ENCODE measurements at places on chromosomes 3 and 15.

GRCh38 chr15:101193806-101194545, 57.9 kb downstream of the CHSY1 start:
- H3K4me1 ChIP-seq, result peaks cover 69% of the 10 kb centered on the region
- peak overlapping the region; percentile 87 for H3K27ac ChIP-seq
- DNase-seq, result no peak
- H3K36me3 ChIP-seq, result no peaks in the 10 kb centered on the region

- no peak for DNase-seq
- no peaks in the 10 kb centered on the region for H3K36me3 ChIP-seq
- H3K4me1 ChIP-seq, result peaks cover 43% of the 10 kb centered on the region
- H3K27me3 ChIP-seq, result no peaks in the 10 kb centered on the region
- H3K4me3 ChIP-seq, result no peak overlapping the region
Observed at GRCh38 chr3:114361391-114361790, 67.6 kb downstream of the TIGIT start.

DNA sequence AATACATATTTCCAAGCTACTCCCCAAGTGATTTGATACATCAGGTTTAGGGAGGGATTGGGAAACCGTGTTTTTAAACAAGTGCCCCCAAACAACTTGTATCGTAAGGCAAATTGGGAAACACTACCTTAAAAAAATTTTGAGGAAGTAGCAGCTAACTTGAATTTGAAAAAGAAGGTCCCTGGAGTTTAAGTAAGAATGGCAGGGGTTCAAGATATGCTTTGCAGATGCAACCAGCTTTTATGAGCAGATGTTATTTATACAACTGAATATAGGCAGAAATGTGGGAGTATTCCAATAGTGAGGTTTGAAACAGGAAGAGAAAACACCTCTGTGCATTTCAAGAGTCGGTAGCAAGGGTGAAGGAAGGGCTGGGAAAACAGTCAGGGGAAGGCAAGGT, 139.6 kb downstream of the IL20RB start:
- H3K4me1 ChIP-seq, result no peaks in the 10 kb centered on the region
- DNase-seq, result no peak
- H3K27me3 ChIP-seq, result peaks cover 22% of the 10 kb centered on the region
- H3K36me3 ChIP-seq, result no peaks in the 10 kb centered on the region

- H3K4me1 ChIP-seq, result no peaks in the 10 kb centered on the region
- no peak overlapping the region for H3K4me3 ChIP-seq
- H3K27ac ChIP-seq, result no peak overlapping the region
- DNase-seq, result no peak
- no peaks in the 10 kb centered on the region for H3K36me3 ChIP-seq
Observed at GRCh38 chr15:35737441-35737840, 191.5 kb upstream of the DPH6 start.

DNA sequence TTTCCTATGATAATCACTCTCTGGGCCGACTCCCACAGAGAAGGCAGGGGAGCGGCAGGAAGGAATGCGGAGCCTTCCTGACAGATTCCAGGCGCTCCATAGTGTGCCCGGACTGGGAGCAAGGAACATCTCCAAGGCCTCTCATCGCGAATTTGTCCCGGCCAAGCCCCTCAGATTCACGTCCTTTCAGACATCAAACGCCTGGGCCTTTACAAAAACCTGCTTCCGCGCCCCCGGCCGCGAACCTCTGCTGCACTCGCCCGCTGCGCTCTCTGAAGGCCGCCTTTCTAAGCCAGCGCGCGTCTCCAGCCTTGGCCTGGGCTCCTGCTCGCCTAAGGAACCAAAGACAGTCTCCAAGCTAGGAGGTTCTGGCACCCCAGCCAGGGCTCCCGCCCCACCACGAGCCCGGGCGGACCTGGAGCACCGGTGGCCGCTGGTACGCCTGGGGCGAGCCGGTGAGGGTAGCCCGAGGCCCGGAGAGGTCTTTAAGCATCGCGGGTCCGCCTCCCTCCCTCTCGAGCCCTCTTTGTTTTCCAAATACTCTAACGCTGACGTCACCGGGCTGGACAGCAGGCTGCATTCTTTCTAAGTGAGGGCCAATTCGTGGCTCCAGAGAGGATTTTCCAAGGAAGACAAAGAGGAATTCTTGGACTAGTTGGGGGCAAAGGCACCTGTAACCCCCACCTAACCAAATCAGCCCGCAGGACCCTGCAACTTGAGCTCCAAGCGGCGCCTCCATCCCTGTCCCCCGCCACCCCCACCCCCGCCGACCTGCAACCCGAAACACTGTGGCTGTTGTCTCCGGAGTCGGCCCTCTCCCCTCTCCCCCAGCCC, 759 bp downstream of the AMOTL2 start:
- H3K36me3 ChIP-seq, result peaks cover 34% of the 10 kb centered on the region
- peak; percentile 86 for DNase-seq
- no peaks in the 10 kb centered on the region for H3K27me3 ChIP-seq

DNA sequence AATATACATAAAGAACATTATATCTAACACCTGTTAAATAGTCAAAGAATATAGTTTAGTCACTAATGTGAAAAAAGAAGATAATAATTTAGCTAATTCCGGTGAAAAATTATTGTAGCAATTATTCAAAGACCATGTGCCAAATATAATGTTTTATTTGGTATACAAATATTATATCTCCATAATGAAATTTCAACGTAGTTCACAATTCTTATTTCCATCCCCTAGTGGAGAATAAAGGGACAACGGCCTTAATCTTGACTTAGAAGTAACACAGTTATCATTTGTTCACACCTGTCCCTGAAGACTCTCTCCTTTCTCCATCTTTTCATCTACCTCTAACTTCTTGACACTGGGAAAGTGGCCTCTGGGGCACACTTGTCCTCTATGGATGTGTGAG, 213.4 kb downstream of the ERC2 start:
- no peaks in the 10 kb centered on the region for H3K4me1 ChIP-seq
- DNase-seq, result no peak
- H3K4me3 ChIP-seq, result no peak overlapping the region
- H3K27me3 ChIP-seq, result peaks cover 25% of the 10 kb centered on the region

DNA sequence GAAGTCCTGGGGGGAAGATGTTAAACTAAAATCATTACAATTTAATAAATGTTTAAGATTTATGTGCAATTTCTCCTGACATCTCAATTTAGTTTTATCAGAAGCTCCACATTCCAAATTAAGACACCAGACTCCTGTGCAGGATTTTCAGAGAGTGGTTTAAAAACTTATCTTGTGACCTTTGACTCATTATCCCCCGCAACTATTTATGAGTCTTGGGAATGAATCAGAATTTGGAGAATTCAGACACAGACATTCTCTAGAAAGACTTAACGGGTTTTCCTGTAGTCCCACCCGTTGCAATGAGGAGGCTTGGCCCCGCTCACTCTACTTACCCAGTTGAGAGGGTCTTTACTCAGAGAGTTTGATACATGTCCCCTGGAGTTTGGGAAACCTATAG, 7.1 kb downstream of the OR5K2 start:
- peaks cover 6% of the 10 kb centered on the region for H3K36me3 ChIP-seq
- H3K4me1 ChIP-seq, result peaks cover 5% of the 10 kb centered on the region
- H3K27ac ChIP-seq, result no peak overlapping the region
- DNase-seq, result no peak

GRCh38 chr15:28904541-28905315, 19.0 kb downstream of the APBA2 start:
- DNase-seq, result no peak
- no peak overlapping the region for H3K4me3 ChIP-seq
- no peak overlapping the region for H3K27ac ChIP-seq
- H3K27me3 ChIP-seq, result peaks cover 50% of the 10 kb centered on the region
- no peaks in the 10 kb centered on the region for H3K36me3 ChIP-seq

GRCh38 chr15:39426552-39427532, 154.0 kb upstream of the THBS1 start:
- H3K27ac ChIP-seq, result peak overlapping the region; percentile 86
- H3K36me3 ChIP-seq, result no peaks in the 10 kb centered on the region
- H3K4me1 ChIP-seq, result peaks cover 52% of the 10 kb centered on the region

DNA sequence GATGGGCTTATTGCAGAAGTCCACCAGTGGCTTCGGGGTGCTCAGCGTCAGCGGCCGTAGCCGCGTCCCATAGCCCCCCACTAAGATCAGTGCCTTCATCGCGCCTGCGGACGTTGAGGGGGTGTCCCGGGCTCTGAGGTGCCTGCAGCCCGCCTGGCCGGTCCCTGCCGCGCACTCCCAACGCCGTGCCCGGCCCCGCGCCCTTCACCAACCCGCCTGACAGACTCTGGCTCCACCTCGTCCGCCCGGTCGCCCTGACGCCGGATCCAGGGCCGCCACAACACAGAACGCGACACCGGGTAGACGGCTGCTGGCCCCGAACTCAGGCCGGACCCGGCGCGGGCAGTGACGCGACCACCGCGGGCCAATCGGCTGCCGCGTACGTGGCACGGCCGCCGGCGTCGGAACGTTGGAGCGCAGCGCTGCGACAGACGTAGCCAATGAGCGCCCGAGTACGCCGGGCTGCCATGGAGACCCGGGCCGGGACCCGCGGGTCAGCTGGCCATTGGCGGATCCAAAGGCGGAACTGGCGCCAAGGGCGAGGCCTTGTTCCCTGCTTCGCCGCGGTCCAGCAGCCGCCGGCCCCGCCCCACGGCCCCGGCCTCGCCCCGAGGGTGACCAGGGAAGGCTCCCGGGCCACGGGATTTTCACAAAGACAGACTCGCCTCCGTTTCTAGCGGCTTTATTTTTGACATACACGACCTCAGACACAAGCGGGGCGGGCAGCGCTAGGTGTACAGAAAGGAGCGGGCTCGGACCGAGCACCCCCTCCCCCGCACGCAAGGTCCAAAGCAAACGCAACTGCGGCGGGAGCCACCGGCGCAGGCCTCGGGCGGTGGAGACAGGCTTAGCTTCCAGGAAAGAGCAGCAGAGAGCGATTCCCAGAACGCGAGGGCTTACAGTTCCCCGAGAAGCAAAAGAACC, at the start of gene GMPPB:
GMPPB (minus strand) TSS at position 324 of the 924 bp plus-strand sequence; CDS start at position 99, 225 bp downstream.
- peaks cover 54% of the 10 kb centered on the region for H3K4me1 ChIP-seq
- DNase-seq, result peak; percentile 98
- H3K27ac ChIP-seq, result peak within 1 kb of the TSS; percentile 96
